ENCODE measurements at places on chromosomes 5 and 9. TPM values are rescaled to one million over a fixed set of nuclear protein-coding genes. Genes with fewer than 3 reads are reported as not detected.

The IER5L gene
- total RNA-seq: 1.6 TPM

The THG1L gene
- 28.1 TPM for total RNA-seq

The PCDHB7 gene
- total RNA-seq: not detected

The PPP2R2B gene
- not detected for total RNA-seq

The FOXD4L6 gene
- not detected for total RNA-seq

The C5orf58 gene
- total RNA-seq: not detected

The GLT6D1 gene
- total RNA-seq: not detected

The PCDHGC4 gene
- total RNA-seq: not detected
